ENCODE measurements at places on chromosomes 4 and X. TPM values are rescaled to one million over a fixed set of nuclear protein-coding genes. Genes with fewer than 3 reads are reported as not detected.

DNA sequence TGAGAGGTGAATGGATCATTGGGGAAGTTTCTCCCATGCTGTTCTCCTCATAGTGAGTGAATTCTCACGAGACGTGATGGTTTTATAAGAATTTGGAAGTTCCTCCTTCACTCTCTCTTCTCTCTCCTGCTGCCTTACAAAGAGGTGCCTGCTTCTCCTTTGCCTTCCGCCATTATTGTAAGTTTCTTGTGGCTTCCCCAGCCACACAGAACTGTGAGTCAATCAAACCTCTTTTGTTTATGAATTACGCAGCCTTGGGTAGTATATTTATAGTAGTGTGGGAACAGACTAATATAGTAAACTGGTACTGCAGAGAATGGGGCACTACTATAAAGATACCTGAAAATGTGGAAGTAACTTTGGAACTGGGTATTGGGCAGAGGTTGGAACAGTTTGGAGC is 7.8 kb upstream of the CTAG2 start:
- no peak for DNase-seq

The KLF8 gene
- 6.7 TPM for polyA plus RNA-seq

The POU3F4 gene
- 7.8 TPM for polyA plus RNA-seq

The GRPR gene
- polyA plus RNA-seq = 0.50 TPM

The CLIC2 gene
- polyA plus RNA-seq = 3.3 TPM

DNA sequence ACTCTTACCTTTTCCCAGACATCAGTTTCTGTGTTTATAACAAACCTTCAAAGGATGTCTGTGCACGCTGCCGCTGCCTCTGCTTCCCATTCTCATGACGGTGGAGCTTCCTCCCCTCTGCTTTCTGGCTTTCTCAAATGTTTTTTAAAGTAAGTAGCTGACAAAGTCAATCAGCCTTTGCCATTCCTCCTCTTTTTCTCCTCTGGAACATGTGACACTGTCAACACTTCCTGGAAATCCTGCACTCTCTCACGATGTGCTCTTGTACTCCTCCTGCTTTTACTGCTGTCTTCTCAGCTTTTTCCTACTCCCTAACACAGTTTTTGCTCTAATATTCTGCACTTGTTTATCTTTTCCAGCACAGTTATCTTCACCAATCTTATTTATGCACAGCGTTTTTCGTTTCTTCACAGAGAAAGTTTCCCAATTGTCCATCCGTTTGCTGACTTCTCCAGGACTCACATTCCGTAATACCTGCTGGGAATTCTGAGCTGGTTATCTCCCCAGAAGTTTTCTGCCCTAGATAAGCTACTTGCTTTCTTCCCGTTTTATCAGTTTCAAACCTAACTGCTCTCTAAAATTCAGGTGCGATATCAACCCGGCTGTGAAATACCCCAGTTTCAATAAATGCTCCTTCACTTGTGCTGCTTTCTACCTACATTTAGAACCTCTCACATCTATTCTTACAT is 465.6 kb upstream of the AGA start:
- no peak for DNase-seq

The CENPVL1 gene
- 0.28 TPM for polyA plus RNA-seq

The PCDH10 gene
- polyA plus RNA-seq = 7.4 TPM

- no peak for DNase-seq
Measured at GRCh38 chr4:185054272-185054671, 36.0 kb downstream of the HELT start.

The ENPP6 gene
- polyA plus RNA-seq = 9.2 TPM

- no peak for DNase-seq
Measured at GRCh38 chr4:140753329-140753728, 2.9 kb downstream of the TBC1D9 start.

DNA sequence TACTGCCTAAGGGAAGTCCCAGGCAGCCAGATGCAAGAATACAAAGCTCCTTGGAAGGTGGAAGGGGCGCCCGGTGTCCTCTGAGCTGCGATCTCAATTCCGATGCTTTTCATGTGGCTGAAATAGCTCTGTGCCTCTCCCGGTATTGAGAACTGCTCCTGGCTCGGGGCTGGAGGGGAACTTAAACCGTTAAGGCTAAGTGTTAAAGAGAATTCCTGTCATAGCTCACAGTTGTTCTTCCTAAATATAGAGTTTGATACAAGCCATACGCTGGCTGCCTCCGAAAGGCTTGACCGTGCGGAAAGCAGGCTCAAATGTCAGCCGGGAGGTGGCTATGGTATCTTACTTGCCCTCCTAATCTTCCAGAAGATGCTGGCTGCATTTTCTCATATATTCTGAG is at the start of gene SMPX:
SMPX (minus strand) TSS at position 157 of the 400 bp plus-strand sequence. CDS start 3,826 bp downstream, outside the sequence.
- no peak for DNase-seq

- no peak for DNase-seq
Measured at GRCh38 chrX:10685923-10686595, 65.7 kb upstream of the MID1 start.

GRCh38 chr4:61938250-61938846 is 738.2 kb downstream of the ADGRL3 start:
- no peak for DNase-seq

DNA sequence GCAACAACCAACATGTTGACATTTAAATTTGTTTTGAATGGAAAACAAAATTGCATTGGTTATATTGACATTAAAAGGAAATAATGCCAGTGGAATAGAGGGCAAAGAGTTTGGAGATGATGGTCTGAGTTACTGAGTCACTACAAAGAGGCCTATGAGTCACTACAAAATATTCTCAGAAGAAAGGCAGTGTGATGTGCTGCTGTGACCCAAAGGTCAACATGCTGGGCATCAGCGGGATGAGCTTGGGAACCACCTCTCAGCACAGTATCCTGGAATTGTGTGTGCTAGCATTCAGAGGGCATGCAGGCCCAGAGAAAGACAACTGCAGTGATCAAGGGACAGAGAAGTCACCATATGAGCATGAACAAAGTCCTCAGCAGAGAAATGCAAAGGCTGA is 2.8 kb downstream of the CMC4 start:
- no peak for DNase-seq

GRCh38 chr4:127364397-127364796 is 268.4 kb upstream of the INTU start:
- DNase-seq = no peak

- DNase-seq = no peak
Measured at GRCh38 chr4:76722838-76723237, 175.1 kb downstream of the SOWAHB start.

The SSX3 gene
- not detected for polyA plus RNA-seq

The IL13RA1 gene
- polyA plus RNA-seq = 58.9 TPM

DNA sequence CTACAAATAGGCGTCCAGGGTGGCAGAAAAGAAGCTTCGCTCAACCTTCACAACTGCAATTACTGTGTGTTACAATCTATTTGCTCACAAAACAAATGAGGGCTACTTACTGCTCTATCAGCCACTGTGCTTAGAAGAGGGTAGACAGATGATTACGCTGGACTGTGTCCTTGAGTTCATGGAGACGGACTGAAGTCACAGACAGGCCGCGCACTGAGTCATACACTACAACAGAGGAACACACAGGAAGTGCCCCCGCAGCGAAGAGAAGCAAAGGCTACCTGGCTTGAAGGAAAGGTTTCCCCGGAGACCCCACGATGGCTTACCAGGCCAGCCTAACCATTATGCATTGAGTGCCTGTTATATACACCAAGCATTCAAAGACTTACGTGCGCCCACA is 25.6 kb downstream of the FAT1 start:
- DNase-seq = no peak

The KIAA1210 gene
- 1.5 TPM for polyA plus RNA-seq

- DNase-seq = no peak
Measured at GRCh38 chr4:141668200-141668910, 32.0 kb downstream of the IL15 start.

- no peak for DNase-seq
Measured at GRCh38 chr4:24862073-24862751, 50.6 kb downstream of the CCDC149 start.

The CTAG1B gene
- polyA plus RNA-seq = not detected

The FAM90A26 gene
- 0.22 TPM for polyA plus RNA-seq

The GPM6B gene
- polyA plus RNA-seq = 21.5 TPM

DNA sequence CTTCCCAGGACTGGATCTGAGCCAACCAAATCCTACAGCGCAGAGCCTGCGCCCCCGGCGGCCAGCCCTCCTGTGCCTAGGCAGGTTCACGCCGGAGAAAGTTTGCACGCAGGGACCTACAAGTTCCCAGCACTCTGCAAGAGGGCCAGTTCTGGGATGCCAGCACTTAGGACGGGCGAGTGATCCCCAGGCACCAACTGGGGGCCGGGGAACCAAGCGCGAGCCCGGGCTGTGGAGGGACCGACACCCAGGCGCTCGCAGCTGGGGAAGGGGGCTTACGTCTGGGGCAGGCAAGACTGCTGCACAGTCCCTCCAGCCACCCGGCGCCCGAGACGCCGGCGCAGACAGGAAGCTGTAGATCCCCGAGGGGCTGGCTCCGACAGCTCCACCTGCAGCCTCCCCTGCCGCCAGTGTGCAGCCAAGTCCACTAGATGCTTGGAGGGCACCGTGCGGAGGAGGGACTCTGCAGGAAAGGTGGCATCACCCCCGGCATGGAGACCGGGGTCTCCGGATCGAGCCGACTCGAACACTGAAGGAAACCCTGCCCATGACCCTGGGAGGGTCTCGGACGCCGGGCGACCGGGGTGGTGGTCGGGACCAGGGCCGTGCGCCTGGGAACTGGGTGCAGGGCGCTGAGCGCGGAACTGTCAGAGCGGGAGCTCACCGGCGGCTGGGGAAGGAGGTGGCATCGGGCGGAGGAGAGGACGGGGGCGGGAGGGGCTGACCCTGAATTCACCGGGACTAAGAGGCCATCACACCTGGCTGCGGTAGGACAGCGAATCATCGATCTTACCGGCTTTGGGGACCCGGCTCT is 566 bp downstream of the CORIN start:
- DNase-seq = peak; percentile 54

GRCh38 chr4:80265571-80266252 is 752 bp upstream of the FGF5 start:
- DNase-seq = peak; percentile 50

- peak; percentile 79 for DNase-seq
Measured at GRCh38 chrX:54808109-54808604, 612 bp downstream of the MAGED2 start.

DNA sequence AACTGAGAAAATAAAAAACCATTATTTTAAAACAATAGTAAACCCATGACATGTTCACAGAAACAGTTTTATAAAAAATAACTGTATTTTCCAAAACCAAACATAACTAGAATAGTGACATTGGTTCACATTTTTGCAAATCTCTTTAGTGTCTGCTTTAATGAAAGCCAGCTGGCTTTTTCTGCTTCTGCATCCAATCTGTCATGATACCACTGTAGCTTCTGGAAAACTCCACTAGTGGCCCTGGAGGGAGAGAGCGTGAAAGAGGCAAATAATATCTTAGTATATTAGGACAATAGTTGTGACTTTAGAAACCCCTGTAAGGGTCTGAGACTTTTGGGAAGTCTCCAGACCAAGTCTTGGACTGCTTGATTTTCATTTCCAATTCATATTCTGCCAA is 31.1 kb downstream of the FGFBP1 start:
- no peak for DNase-seq

- DNase-seq = no peak
Measured at GRCh38 chrX:154776753-154777152, 14.1 kb downstream of the DKC1 start.

The FATE1 gene
- not detected for polyA plus RNA-seq

GRCh38 chr4:110197529-110198042 is 829 bp downstream of the ELOVL6 start:
- peak; percentile 65 for DNase-seq

DNA sequence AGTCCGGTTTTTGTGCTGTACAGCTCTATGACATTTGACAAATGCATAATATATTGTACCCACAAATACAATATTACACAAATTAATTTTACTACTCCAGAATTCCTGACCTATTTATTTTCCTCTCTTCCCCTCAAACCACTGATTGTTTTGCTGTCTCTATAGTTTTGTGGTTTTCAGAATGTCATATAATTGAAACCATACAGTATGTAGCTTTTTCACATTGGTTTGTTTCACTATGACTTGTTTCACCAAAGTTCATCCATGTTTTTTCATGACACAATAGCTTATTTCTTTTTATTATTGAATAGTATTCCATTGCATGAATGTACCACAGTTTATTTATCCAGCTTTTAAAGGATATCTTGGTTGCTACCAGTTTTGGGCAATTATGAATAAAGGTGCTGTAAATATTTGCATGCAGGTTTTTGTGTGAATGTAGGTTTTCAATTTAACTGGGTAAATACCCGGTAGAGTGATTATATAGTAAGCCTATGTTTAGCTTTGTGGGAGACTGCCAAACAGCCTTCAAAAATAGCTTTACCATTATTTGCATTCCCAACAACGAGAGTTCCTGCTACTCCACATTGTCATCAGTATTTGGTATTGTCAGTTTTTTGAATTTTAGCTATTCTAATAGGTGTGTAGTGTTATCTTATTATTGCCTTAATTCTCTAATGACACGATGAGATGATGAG is 25.9 kb downstream of the RNF175 start:
- DNase-seq = no peak

DNA sequence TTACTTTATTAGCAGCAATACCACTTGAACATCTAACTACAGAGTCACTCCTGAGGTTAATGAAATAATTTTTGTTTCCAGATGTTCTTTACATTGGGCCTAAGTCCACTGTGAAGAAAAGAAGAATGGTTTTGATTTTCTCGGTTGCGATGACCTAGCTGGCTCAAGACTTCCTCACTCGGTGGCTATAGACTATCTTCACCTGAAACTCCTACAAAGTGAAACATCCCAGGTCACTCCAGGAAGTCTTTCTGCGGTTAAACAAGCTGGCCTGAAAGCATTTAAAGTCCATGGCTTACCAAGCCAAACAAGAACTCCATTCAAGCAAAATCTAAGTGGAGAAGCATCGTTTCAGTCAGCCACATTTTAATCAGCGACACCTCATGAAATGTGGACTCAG is 13.7 kb upstream of the SORBS2 start:
- no peak for DNase-seq

DNA sequence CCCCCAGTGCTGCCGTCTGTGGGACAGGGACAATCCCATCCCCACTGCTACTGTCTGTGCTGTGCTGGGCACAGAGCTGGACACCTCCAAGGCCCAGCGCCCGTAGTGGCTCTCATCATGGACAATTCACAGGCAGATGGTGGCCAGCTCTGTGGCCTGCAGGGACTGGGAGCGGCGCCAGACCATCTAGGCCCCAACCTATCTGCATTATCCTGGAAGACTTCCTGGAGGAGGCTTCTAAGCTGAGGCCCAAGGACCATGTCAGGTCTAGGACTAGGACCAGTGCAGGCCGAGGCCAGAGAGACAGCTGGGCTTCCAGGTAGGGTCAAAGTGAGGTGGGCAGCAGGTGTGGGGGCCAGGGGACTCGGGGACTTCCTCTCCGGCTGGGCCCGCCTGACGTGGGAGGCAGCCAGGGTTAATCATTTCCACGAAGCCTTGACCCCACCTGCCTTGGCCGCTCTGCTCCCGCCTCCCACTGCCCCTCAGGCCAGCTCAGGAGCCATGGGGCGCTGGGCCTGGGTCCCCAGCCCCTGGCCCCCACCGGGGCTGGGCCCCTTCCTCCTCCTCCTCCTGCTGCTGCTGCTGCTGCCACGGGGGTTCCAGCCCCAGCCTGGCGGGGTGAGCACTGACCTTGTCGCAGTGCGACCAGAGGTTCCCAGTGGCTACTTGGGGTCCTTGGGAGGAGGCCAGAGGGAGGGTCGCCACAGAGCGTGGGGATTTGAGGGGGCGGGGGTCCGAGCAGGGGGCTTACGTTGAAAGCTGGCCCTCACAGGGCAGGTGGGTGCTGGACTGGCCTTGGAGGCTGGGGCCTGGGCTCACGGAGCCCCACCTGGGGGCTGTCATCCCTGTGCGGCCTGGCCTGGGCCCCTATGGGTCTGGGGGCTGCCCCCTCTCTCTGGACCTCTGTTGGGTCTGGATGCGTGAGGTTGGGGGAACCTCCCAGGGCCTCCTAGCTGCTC is at the start of gene HGFAC:
HGFAC (plus strand) TSS at position 468 of the 959 bp plus-strand sequence; CDS start at position 502, 34 bp downstream.
- DNase-seq = no peak

The RASGEF1B gene
- 12.0 TPM for polyA plus RNA-seq

The LIMCH1 gene
- polyA plus RNA-seq = 121 TPM

Measured in left kidney (tissue), 8 donors.